Dermis lymphatic vessel endothelial cell (primary cell): ENCODE measurements at places on chromosomes 7 and 10. TPM values are rescaled to one million over a fixed set of nuclear protein-coding genes. Genes with fewer than 3 reads are reported as not detected.

Gene RPEL1
- total RNA-seq, result 0.09 and 0.11 TPM in 2 replicates

Gene CDC14C
- total RNA-seq, result under 0.01 TPM in 1 of 2 replicates, not detected in the other

Gene ATOH7
- not detected in 2 replicates for total RNA-seq

Gene COPS6
- 44.3 and 54.3 TPM in 2 replicates for total RNA-seq

Gene BICC1
- total RNA-seq, result under 0.01 and 0.43 TPM in 2 replicates

Gene MYOF
- 99.0 and 125 TPM in 2 replicates for total RNA-seq

Gene CHAT
- total RNA-seq, result not detected in 2 replicates

Gene HGF
- 0.33 and 0.43 TPM in 2 replicates for total RNA-seq

Gene GLCCI1
- total RNA-seq, result 1.0 and 1.1 TPM in 2 replicates

Gene WEE2
- under 0.01 and 0.11 TPM in 2 replicates for total RNA-seq

Gene CYP2C19
- total RNA-seq, result not detected in 2 replicates

Gene WDR37
- 14.3 and 17.9 TPM in 2 replicates for total RNA-seq

Gene LBX1
- total RNA-seq, result not detected in 2 replicates

Gene PRSS37
- total RNA-seq, result not detected in 2 replicates

Gene SPAM1
- not detected in 2 replicates for total RNA-seq

Gene ZNF273
- total RNA-seq, result 4.4 and 6.4 TPM in 2 replicates

Gene FAM180A
- under 0.01 TPM in 1 of 2 replicates, not detected in the other for total RNA-seq

Gene SYT15
- total RNA-seq, result 0.54 and 2.2 TPM in 2 replicates

Gene ZNF488
- total RNA-seq, result 0.09 TPM in 1 of 2 replicates, not detected in the other

Gene TRIM74
- 0.09 and 0.22 TPM in 2 replicates for total RNA-seq

Gene HDAC9
- 7.6 and 7.7 TPM in 2 replicates for total RNA-seq

Gene ABCA13
- total RNA-seq, result under 0.01 TPM in 1 of 2 replicates, not detected in the other

Gene SAP25
- total RNA-seq, result not detected in 2 replicates

Gene ZNF425
- 1.5 and 2.7 TPM in 2 replicates for total RNA-seq

Gene TAS2R41
- total RNA-seq, result not detected in 2 replicates

Gene EBLN1
- not detected in 2 replicates for total RNA-seq

Gene TUBAL3
- not detected in 2 replicates for total RNA-seq

Gene ASAH2
- 0.60 and 0.65 TPM in 2 replicates for total RNA-seq

Gene ASB10
- not detected in 2 replicates for total RNA-seq

Gene UPP1
- total RNA-seq, result 4.2 and 9.3 TPM in 2 replicates

Gene LRMDA
- total RNA-seq, result 22.0 and 26.9 TPM in 2 replicates

Gene ADRB1
- total RNA-seq, result 2.8 and 11.1 TPM in 2 replicates

Gene SLC26A4
- total RNA-seq, result 3.4 and 4.9 TPM in 2 replicates

Gene CREB5
- 2.1 and 8.1 TPM in 2 replicates for total RNA-seq

Gene ZNF37A
- total RNA-seq, result 5.6 and 8.3 TPM in 2 replicates

Gene STAG3
- 0.33 and 0.60 TPM in 2 replicates for total RNA-seq

Gene MYPN
- 0.11 TPM in 1 of 2 replicates, not detected in the other for total RNA-seq

Gene GPC2
- total RNA-seq, result 1.3 and 3.5 TPM in 2 replicates

Gene ZNF138
- total RNA-seq, result 2.2 and 4.1 TPM in 2 replicates

Gene ARL4A
- 635 and 716 TPM in 2 replicates for total RNA-seq

Gene COL28A1
- 0.17 TPM in 1 of 2 replicates, not detected in the other for total RNA-seq

Gene PTPRN2
- 2.7 and 3.1 TPM in 2 replicates for total RNA-seq

Gene TEX47
- not detected in 2 replicates for total RNA-seq

Gene CACNA2D1
- total RNA-seq, result 3.5 and 5.0 TPM in 2 replicates

Gene C10orf105
- not detected in 2 replicates for total RNA-seq

Gene ADAM12
- 0.54 and 3.6 TPM in 2 replicates for total RNA-seq

Gene PLEKHS1
- not detected in 2 replicates for total RNA-seq

Gene SP4
- 8.2 and 8.3 TPM in 2 replicates for total RNA-seq

Gene OR13A1
- total RNA-seq, result not detected in 2 replicates

Gene LEP
- not detected in 2 replicates for total RNA-seq

Gene CYP3A4
- total RNA-seq, result not detected in 2 replicates

Gene PNLIP
- not detected in 2 replicates for total RNA-seq

Gene INA
- total RNA-seq, result under 0.01 and 0.11 TPM in 2 replicates

Gene MYOZ1
- not detected in 2 replicates for total RNA-seq

Gene FAM20C
- total RNA-seq, result 1.3 and 1.4 TPM in 2 replicates

Gene TMEM229A
- total RNA-seq, result not detected in 2 replicates

Gene TMEM184A
- under 0.01 TPM in 2 replicates for total RNA-seq
